ENCODE measurements at places on chromosomes 1 and 21.

DNA sequence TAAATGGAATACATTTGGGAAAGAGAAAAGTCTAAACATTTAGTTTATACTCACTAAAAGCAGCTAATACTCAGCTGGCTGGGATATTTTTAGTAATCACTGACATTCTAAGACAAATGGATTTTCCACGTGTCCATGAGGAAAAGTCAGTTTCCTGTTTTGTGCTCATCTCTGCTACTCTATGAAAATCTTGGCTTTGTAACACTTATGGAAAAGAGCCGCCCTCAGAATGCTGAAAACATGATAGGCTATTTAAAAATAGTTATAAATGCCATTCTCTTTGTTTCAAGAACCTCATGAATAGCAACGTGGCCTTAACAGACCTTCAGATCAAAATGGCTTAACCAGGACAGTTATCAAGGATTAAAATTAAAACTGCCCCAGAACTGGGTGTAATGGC is 29.9 kb downstream of the MRAP start:
- H3K36me3 ChIP-seq = peaks cover 71% of the 10 kb centered on the region
- H3K4me3 ChIP-seq = no peak overlapping the region
- H3K27me3 ChIP-seq = no peaks in the 10 kb centered on the region
- DNase-seq = no peak
- no peak overlapping the region for H3K27ac ChIP-seq

DNA sequence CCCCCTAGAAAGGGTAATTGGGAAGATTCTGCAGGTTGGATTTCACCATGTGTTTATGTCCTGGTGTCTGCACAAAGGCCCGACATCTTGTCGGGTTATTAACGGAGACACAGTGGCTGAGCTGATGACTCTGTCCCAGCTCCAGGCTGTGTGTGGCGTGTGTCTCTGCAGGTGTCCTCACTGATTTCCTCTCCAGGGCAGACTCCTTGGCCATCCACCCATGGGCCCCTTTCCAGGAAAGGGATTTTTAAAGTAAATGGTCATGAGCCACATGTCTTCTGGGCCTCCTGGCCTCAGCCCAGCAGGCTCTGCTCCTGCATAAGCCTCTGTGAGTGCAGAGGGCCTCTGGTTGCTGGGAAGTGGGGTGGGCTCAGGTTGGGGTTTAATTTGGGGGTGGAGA is 418.7 kb upstream of the VAMP3 start:
- no peak overlapping the region for H3K4me3 ChIP-seq
- no peaks in the 10 kb centered on the region for H3K4me1 ChIP-seq

- no peaks in the 10 kb centered on the region for H3K27me3 ChIP-seq
- H3K4me1 ChIP-seq = no peaks in the 10 kb centered on the region
- no peak overlapping the region for H3K27ac ChIP-seq
- no peak overlapping the region for H3K4me3 ChIP-seq
- DNase-seq = no peak
Observed at GRCh38 chr1:114323959-114324661, 170.4 kb upstream of the SYT6 start.

GRCh38 chr1:232293361-232293760 is 336.6 kb downstream of the SIPA1L2 start:
- no peak for DNase-seq
- H3K27ac ChIP-seq = no peak overlapping the region
- no peak overlapping the region for H3K4me3 ChIP-seq
- no peaks in the 10 kb centered on the region for H3K36me3 ChIP-seq

GRCh38 chr1:25255706-25256577 is 8.7 kb upstream of the RSRP1 start:
- no peak overlapping the region for H3K4me3 ChIP-seq
- no peaks in the 10 kb centered on the region for H3K36me3 ChIP-seq
- H3K4me1 ChIP-seq = peaks cover 10% of the 10 kb centered on the region
- no peaks in the 10 kb centered on the region for H3K27me3 ChIP-seq

- H3K27ac ChIP-seq = no peak overlapping the region
- H3K36me3 ChIP-seq = no peaks in the 10 kb centered on the region
- no peak overlapping the region for H3K4me3 ChIP-seq
- no peak for DNase-seq
- no peaks in the 10 kb centered on the region for H3K4me1 ChIP-seq
- H3K27me3 ChIP-seq = no peaks in the 10 kb centered on the region
Observed at GRCh38 chr1:218931324-218931723, 242.4 kb upstream of the LYPLAL1 start.

GRCh38 chr1:239944666-239945065 is 147.0 kb upstream of the FMN2 start:
- H3K27ac ChIP-seq = no peak overlapping the region
- no peaks in the 10 kb centered on the region for H3K27me3 ChIP-seq
- no peak overlapping the region for H3K4me3 ChIP-seq
- no peaks in the 10 kb centered on the region for H3K4me1 ChIP-seq
- no peak for DNase-seq

- H3K4me1 ChIP-seq = peaks cover 5% of the 10 kb centered on the region
- no peak for DNase-seq
- no peaks in the 10 kb centered on the region for H3K36me3 ChIP-seq
- no peak overlapping the region for H3K27ac ChIP-seq
Observed at GRCh38 chr21:16457498-16457897, 727.7 kb downstream of the USP25 start.

Data from GM23338 (cell line).